ENCODE measurements at places on chromosomes 16 and 17.

- no peak for DNase-seq
These were observed 9.8 kb downstream of the CRK start for GRCh38 chr17:1446201-1446600.

GRCh38 chr16:67415872-67416793, at the start of gene ZDHHC1:
Gene ZDHHC1 (minus strand): TSS chr16:67416477. CDS start chr16:67407775, 8,702 bp downstream.
- DNase-seq, result peak; percentile 29

DNA sequence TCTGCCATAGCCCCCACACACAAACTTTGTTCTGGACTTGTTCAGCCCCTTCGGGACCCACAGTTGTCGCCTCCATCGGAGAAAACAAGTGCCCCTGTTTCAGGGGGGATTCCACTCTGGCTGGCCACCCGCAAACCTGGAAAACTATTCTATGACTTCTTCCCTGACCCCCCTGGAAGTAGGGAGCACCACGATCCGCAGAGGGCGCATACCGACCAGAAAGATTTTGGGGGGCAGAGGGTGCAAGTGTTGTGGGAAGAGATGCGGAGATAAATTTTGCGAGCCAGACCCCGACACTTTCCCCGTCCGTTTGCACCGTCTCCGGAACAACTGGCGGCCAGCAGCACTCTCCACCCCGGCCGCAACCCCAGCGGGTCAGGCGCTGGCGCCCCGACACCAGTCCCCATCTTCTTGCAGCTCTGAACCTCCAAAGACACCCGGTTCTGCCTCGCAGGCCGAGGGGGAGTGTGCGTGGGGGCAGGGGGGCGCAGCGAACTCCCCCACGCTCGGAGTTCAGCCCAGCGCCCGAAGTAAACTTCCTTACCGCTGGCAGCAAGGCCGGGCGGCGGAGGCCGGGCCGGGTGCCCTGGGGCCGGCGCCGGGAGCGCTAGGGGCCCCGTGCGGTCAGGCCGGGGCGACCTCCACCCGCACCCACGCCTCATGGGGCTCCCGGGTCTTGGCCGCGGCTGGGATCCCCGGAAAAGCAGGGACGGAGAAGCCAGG, 744 bp downstream of the SALL1 start:
- DNase-seq, result no peak

GRCh38 chr17:27512031-27512430, 55.8 kb downstream of the KSR1 start:
- DNase-seq, result no peak

- DNase-seq, result no peak
These were observed 230.1 kb upstream of the CCL2 start for GRCh38 chr17:34024806-34025551.

DNA sequence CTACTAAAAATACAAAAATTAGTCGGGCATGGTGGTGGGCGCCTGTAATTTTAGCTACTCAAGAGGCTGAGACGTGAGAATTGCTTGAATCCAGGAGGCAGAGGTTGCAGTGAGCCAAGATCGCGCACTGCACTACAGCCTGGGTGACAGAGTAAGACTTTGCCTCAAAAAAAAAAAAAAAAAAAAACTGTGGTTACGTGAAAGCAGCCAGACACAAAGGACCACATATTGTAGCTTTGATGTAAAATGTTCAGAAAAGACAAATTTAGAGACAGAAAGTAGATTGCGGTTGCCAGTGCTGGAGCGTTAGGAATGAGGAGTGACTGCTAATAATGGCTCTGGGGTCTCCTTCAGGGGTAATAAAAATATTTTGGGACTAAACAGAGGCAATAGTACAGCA, 4.0 kb upstream of the MEAK7 start:
- DNase-seq, result no peak

DNA sequence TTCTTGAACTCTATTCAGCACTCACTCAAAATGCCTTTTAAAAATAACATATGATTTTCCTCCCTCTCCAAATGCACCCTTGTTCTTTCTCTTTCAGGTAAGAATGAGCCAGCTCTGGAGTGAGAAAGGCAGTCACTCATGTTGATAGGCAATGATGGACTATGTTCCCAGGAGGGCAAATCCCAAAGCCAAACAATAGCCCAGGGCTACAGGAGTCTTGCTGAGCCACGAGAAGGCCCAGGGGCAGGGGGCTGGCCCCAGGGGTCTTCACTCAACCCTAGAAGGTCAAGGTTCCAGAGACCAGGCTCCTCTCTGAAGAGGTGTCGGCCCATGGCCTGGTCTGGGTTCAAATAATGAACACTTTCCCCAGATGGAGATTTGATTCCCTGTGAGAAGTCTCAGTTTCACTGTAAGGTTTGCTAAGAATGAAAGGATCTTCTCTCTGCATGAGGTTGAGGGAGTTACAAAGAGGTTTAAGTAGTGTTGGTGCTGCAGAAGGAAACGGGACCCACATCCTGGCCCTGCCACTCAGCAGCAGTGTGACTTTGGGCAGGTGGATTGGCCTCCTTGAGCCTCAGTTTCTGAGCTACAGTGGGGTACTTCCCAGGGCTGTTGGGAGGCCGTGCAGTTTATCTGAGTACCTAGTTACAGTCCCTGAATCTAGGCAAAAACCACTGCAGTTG, 49.0 kb downstream of the RTN4RL1 start:
- no peak for DNase-seq

DNA sequence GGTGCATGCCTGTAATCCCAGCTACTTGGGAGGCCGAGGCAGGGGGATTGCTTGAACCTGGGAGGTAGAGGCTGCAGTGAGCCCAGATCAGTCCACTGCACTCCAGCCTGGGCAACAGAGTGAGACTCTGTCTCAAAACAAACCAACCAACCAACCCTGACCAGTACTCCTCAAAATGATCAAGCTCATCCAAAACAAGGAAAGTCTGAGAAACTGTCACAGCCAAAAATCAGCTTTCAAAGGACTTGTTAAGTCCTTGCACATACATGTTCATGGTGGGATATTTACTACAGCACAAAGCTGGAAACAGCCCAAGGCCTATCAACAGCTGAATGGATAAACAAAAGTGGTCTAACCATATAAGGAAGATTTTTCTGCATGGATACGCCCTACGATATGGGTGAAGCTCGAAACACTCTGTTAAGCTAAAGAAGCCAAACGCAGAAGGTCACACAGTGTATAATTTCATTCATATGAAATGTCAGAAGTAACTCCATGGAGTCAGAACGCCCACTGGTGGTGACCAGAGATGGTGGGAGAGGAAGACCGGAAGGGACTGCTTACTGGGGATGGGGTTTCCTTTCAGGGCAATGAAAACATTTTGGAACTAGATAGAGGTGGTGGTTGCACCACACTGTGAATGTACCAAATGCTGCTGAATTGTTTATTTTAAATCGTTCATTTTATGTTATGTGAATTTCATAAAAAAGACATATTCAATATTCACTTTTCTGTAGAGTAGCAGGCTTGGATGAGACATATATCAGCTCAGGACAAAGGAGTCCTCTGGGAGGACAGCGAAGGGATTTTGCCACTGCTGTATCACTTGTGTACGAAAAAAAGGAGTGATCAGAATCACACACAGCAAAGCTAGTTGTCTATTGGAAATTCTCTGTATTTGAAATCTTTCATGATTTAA, 17.7 kb downstream of the CCL17 start:
- peak; percentile 39 for DNase-seq

DNA sequence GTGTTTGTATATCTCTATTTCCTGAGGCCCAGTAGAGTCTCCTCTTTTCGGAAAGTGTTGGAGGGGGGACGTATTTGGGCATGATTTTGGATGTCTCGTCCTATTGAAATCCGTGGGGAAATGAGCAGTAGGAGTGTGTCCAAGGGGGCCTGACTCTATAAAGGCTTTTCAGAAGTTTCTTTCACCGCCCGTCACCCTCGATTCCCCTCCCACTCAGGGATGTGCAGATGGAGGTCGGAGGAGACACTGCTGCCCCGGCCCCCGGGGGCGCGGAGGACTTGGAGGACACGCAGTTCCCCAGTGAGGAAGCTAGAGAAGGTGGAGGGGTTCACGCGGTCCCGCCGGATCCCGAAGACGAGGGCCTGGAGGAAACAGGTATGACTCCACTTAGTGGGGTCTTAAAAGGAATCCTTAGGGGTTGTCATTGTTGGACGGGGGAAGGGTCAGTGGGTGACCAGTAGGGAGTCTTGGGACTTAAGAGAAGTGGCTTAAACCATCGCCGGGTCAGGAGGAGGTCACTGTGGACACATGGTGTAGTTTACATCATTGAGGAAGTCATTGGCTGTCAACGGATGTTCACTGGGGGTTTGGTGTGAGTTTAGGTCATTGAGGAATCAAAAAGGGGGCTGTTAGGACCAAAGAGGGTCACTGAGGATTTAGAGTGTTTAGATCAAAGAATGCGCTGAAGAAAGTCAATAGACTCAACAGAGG, 424 bp downstream of the MON1B start:
- DNase-seq, result no peak

DNA sequence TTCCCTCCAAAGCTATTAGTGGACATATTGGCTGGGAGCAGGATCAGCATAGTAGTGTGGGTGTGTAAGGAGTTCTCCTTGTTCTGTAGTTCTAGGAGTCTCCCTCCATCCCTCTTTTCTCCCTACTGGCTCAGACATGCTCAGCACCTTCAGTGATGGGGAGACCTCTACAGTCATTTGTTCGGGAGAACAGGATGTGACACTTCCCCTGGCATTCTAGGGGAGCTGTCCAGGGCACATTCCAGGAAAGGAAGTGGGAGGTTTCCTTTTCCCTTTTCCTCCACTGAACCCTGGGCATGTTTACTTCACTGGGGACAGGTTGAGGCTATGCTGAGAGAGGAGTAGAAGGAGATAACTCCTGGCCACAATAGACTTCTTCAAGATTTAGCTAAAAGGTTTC, 86.5 kb downstream of the MYH13 start:
- DNase-seq, result no peak

- DNase-seq, result no peak
These were observed 20.5 kb downstream of the CDC42EP4 start for GRCh38 chr17:73291260-73291801.

All from NCI-H524 (cell line).